ENCODE measurements at places on chromosomes 3 and 15. TPM values are rescaled to one million over a fixed set of nuclear protein-coding genes. Genes with fewer than 3 reads are reported as not detected.

The GADL1 gene
- total RNA-seq: not detected

The GOLGA6L4 gene
- total RNA-seq: 1.3 TPM

The CLDN11 gene
- total RNA-seq: 11.3 TPM

The GP9 gene
- not detected for total RNA-seq

The SLC24A5 gene
- total RNA-seq: not detected

The CHRNA3 gene
- total RNA-seq: 1.3 TPM

The WDR72 gene
- total RNA-seq: 0.11 TPM

The LRTM1 gene
- total RNA-seq: not detected

The SQOR gene
- 23.6 TPM for total RNA-seq

The ERICH6 gene
- 0.37 TPM for total RNA-seq

The LOXL1 gene
- 41.0 TPM for total RNA-seq

The FRMD5 gene
- 20.8 TPM for total RNA-seq

The LRRC3B gene
- total RNA-seq: 0.03 TPM

The CACNA2D3 gene
- 29.2 TPM for total RNA-seq

The SYNM gene
- total RNA-seq: 236 TPM

The RTP1 gene
- not detected for total RNA-seq

The NR2E3 gene
- not detected for total RNA-seq

The CYP1A2 gene
- total RNA-seq: not detected

The WDR6 gene
- 77.3 TPM for total RNA-seq

The CNOT10 gene
- total RNA-seq: 20.7 TPM

The SIAH2 gene
- 15.4 TPM for total RNA-seq

The CYP11A1 gene
- 1.1 TPM for total RNA-seq

The PLSCR5 gene
- not detected for total RNA-seq

The SKOR1 gene
- 0.23 TPM for total RNA-seq

The SUCNR1 gene
- total RNA-seq: 3.3 TPM

The SGO1 gene
- 0.25 TPM for total RNA-seq

The ATP13A4 gene
- not detected for total RNA-seq

The TMEM45A gene
- 17.4 TPM for total RNA-seq

The CRABP1 gene
- not detected for total RNA-seq

The HESX1 gene
- total RNA-seq: 0.38 TPM

The LDHAL6B gene
- not detected for total RNA-seq

The GOLGA8T gene
- total RNA-seq: not detected

The NOX5 gene
- not detected for total RNA-seq

The UMPS gene
- total RNA-seq: 12.8 TPM

The ZBTB47 gene
- total RNA-seq: 113 TPM

The SCN11A gene
- 0.06 TPM for total RNA-seq

The GOLGA6D gene
- not detected for total RNA-seq

The TNFSF10 gene
- 9.6 TPM for total RNA-seq

The EFHB gene
- not detected for total RNA-seq

The RABL3 gene
- total RNA-seq: 17.1 TPM
